ENCODE measurements at places on chromosomes 16 and 17.

DNA sequence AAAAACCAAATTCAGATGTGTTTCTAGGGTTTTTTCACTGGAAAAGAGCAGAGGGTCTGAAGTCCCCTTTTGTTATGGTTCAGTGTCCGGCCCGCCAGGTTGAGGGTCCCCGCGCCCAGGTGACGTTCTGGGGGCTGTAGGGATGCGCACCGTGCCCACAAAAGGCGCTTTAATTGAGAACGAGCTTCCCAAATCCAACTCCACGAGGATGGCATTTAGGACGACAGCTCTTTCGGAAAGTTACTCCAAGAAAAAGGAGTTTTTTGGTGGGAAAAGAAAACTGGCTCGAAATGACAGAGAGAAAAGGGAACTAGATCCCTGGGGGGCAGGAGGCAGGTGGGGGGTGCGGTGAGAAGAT, 15.9 kb upstream of the ZFHX3 start:
- H3K27ac ChIP-seq, result no peak overlapping the region
- no peak overlapping the region for H3K4me3 ChIP-seq
- DNase-seq, result no peak
- H3K4me1 ChIP-seq, result peaks cover 30% of the 10 kb centered on the region

DNA sequence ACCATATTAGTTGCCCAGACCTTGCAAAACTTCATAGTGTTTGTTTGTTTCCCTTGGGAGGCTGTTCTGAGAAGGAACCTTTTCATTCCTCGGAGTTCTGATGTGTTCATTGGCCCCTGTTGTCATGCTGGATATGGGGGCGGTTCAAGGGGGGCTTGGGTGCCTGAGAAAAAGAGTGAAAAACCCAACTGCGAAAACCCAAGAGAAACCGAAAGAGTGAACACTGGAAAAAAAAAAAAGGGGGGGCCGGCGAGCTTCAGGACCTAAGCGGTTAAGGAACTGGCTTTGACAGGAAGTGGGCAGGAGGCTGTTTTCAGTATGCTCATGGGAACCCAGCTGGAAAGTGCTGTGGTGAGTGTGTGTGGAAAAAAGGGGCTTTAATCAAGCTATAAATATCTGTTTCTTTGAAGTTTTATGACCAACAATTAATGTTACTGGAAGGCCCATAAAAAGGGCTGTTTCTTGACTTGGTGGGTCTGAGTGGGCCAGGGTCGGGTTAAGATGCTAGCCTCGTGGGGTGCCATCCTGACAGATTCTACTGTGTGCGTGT, 510.7 kb downstream of the MAF start:
- peaks cover 57% of the 10 kb centered on the region for H3K4me1 ChIP-seq
- peak; percentile 79 for DNase-seq
- H3K27ac ChIP-seq, result peak overlapping the region; percentile 74
- H3K27me3 ChIP-seq, result peaks cover 26% of the 10 kb centered on the region
- H3K36me3 ChIP-seq, result peaks cover 8% of the 10 kb centered on the region

DNA sequence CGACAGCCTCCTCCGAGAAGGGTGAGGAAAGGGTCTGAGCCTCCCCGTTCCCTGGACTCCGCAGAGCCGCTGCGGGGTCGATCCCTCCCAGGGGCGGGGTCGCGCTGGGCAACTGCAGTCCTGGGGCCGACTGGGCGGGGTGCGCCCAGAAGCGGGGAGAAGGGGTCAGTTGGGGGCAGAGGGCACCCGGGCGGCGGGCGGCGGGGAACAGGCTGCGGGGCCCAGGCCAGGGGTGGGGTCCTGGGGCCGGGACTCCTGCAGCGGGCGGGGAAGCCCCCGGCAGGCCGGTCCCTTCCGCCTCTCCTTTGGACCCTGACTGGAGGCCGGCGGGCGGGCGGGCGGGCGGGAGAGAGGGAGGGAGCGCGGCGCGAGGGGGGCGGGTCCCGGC, 352 bp downstream of the GGNBP2 start:
- peaks cover 36% of the 10 kb centered on the region for H3K36me3 ChIP-seq
- peak overlapping the region; percentile 99 for H3K27ac ChIP-seq
- no peak for DNase-seq

DNA sequence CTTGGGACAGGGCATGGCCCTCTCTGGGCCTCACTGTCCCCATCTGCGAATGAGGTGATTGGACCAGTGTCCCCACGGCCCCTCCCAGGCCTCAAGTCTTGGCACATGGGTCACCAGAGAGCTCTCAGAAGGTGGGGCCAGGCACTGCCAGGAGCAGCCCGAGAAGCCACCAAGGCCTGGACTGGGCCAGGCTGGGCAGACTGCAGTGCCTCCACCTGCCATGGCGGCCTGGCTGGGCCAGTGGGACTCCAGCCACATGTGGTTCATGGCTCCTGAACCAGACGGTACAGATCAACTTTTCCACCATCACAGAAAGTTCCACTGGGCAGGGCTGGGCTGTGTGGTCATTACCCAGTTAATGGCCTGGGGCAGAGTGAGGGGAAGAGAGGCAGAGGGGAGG, 19.8 kb downstream of the C16orf95 start:
- H3K4me1 ChIP-seq, result peaks cover 2% of the 10 kb centered on the region
- H3K27me3 ChIP-seq, result no peaks in the 10 kb centered on the region
- no peak overlapping the region for H3K4me3 ChIP-seq
- no peak for DNase-seq
- no peak overlapping the region for H3K27ac ChIP-seq

GRCh38 chr16:68346892-68347480, 36.2 kb downstream of the PRMT7 start:
- DNase-seq, result no peak
- no peaks in the 10 kb centered on the region for H3K27me3 ChIP-seq
- H3K36me3 ChIP-seq, result peaks cover 67% of the 10 kb centered on the region
- no peak overlapping the region for H3K4me3 ChIP-seq
- peaks cover 13% of the 10 kb centered on the region for H3K4me1 ChIP-seq

DNA sequence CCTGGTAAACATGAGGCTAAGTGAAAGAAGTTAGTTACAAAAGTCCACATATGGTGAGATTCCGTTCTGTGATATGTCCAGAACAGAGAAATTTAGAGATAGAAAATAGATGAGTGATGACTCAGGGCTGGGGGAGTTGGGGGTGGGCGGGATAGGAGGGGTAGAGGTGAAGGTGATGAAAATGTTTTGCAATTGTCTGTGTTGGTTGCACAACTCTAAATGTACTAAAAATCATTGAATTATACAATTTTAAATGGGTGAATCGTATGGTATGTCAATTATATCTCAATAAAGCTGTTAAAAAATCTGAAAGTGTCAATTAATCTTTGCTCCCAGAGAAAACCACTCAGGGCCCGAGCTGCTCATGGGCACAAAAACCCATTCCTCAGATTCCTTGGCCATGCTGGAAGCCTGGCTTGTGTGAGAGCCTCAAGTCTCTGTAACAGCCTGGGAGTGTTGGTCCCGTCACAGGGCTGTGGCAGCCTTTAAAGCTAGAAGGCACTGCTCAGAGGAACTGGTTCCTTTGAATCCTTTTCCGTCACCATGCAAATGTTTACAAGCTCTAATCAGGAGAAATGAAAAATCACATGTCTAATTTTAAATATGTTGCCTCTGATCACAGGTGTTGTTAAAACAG, 225.3 kb downstream of the WWOX start:
- no peaks in the 10 kb centered on the region for H3K27me3 ChIP-seq
- H3K4me1 ChIP-seq, result no peaks in the 10 kb centered on the region
- DNase-seq, result no peak
- no peak overlapping the region for H3K27ac ChIP-seq
- H3K4me3 ChIP-seq, result no peak overlapping the region
- no peaks in the 10 kb centered on the region for H3K36me3 ChIP-seq

DNA sequence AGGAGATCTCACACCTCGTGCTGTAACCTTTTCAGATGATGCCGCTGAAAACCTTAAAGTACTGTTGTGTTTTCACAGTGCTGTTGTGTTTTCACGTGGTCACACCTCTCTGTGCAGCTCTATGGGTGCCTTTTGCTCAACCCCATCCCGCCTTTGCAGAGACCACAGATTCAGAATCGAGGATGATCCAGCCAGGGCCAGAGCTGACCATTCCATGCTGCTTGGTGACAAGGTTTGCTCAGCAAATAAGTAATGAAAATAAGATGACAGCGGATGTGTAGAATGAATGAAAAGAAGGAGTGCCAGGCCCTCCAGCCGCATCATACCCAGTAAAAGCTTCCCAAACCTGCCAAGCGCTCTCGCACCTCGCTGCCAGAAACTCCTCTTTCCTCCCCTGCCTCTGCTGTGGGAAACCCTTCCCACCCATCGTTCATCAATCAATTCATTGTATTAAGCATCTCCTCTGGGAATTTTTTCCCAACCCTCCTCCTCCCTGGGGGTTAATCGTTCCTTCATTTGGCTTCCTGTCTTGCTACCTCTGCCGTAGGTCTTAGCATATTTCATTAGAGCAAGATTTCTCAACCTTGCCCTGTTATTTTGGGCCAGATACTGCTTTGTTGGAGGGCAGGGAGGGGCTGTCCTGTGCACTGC, 93.4 kb upstream of the CRHR1 start:
- no peaks in the 10 kb centered on the region for H3K36me3 ChIP-seq
- no peak overlapping the region for H3K27ac ChIP-seq
- H3K4me3 ChIP-seq, result no peak overlapping the region
- H3K27me3 ChIP-seq, result peaks cover 52% of the 10 kb centered on the region

DNA sequence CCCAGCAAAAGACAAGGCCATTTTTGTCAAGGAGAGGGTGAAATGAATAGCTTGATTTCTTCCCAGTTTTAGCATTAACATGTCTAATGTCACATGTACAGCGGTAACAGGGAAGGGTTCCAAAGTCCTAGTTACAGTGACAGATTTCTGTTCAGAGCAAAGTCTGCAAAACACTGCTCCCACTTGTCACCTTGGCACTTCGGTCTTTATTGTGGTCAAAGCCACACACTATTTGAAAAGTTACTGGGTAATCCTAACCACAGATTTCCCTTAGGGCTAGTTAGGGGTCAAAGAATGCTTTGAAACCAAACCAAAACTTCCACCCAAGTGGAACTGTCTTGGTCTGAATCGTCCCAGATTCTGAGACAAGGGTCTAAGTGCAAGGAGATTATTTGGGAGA, 455.6 kb downstream of the HS3ST3B1 start:
- H3K27ac ChIP-seq, result no peak overlapping the region
- DNase-seq, result no peak
- no peaks in the 10 kb centered on the region for H3K27me3 ChIP-seq
- no peaks in the 10 kb centered on the region for H3K4me1 ChIP-seq
